ENCODE measurements at places on chromosomes 7 and 10.

DNA sequence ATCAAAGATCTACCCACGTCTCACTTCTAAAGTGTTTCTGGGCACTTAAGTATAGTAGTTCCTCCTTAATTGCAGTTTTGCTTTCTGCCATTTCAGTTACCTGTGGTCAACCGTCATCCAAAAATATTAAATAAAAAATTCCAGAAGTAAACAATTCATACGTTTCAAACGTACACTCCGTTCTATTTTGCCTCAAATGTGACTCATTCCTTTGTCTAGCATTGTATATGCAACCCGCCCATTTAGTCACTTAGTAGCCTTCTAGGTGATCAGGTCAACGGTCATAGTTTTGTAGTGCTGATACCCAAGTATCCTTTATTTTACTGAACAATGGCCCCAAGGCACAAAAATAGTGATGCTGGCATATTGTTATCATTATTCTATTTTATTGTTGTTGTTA lies 33.8 kb downstream of the HGF start:
- no peak for DNase-seq

DNA sequence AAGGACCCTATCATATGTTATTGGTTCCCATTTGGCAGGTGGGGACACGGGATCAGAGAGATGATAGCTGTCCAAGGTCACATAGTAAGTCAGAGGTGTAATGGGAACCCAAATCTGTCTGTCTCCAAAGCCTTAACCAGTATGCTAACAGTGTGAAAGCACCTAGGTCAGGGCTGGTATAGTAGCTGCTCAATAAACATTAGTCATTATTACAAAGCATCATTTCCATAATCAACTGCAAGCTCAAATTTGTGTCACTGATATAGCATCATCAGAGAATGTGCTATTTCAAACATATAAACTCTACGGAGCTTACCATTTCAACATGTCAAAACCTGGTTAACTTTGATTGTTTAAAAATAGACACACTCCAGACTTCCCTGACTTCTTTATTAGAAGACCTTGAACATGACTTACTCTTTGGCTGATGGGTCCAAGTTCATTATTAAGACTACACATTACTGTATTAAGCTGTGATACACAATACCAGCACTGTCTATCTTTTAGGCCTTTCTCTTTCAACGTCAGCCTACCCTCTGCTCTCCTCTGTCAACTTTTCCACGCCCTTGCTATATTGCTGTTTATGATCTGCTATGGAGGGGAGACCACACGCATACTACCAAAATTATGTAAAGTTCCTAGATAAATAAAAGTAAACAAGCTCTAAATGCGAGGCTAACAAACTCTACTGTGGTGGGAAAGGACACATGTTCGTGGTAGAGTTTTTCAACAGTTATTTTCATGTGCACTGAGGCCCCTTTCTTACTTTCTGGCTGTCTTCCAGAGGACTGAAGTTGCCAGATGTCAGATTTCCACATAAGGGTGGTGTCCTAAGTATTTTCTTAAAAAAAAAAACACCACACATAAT lies 33.6 kb downstream of the DNMBP start:
- DNase-seq: peak; percentile 67

DNA sequence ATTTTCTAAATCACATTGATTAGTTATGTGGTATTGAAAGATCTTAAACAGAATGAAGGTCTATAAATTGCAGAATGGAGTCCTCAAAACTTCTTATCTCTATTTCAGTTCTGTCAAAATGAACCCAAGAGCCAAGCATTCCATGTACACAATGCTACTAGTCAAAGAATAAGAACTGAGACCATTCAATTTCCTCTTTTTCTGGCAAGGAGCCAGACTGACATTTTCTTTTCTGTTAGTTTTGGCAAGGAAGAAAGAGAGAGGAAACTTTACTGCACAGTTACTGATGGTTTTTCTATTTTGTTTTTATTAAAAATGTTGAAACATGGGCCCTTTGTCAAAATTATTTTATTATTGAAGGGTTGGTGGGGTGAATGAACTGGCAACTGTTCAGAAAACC lies 181.8 kb upstream of the FERD3L start:
- DNase-seq: peak; percentile 80

DNA sequence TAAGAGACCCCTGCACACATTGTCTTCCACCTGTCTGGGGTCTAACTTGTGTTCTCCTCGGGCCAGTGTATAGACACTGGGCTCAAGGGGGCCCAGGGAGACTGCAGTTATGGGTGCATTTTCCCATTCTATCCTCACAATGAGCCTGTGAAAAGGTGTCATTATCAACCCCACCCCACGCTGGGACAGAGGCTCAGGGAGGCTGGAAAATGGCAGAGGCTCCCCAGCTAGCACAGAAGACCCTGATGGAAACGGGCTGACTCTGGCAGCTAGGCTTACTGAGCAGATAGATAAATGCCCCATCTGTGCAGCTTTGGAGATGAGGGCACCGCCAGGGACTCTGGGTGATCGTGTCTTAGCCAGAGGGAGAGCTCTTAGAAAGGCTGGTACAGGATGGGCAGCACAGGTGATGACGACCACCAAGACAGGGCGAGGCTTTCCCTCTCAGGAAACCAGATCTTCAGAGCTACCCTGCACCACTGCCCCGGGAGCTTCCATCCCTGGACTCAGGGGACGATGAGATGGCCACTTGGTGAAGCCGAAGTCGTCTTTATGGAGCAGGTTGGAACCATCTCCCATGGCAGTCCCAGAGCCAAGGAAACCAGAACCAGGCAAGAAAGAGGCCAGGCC lies 58.2 kb upstream of the CHST15 start:
- no peak for DNase-seq

- DNase-seq: no peak
Observed at GRCh38 chr7:33807779-33808482, 97.4 kb upstream of the BMPER start.

DNA sequence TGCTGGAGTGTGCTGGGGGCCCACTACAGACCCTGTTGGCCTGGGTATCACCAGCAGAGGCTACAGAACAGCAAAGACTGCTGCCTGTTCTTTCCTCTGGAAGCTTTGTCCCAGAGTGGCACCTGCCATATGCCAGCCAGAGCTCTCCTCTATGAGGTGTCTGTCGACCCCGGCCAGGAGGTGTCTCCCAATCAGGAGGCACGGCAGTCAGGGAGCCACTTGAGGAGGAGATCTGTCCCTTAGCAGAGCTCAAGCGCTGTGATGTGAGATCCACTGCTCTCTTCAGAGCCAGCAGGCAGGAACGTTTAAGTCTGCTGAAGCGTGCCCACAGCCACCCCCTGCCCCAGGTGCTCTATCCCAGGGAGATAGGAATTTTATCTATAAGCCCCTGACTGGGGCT lies 316.2 kb downstream of the ETV1 start:
- no peak for DNase-seq
